ENCODE measurements at places on chromosomes 7 and 10.

DNA sequence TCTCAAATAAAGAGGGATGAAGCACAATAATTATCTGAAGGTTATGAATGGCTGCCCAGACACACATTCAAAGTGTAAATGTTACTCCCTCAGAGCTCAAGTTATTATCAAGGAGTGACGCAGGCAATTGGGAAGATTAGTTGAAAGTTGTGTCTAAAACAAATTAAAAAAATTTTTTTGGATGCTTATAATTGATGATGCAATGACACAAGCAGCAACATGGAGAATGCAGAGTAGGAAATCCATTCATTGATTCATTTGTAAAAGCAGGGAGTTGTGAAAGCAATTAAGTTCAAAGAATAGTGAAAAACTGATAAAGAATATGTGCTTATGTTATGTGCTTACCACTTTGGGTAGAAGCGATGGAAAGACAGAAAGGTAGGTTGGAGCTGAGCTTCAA lies 120.4 kb downstream of the CDK6 start:
- no peak for DNase-seq

GRCh38 chr10:71725998-71726579 lies 6.5 kb upstream of the C10orf105 start:
- DNase-seq: no peak

DNA sequence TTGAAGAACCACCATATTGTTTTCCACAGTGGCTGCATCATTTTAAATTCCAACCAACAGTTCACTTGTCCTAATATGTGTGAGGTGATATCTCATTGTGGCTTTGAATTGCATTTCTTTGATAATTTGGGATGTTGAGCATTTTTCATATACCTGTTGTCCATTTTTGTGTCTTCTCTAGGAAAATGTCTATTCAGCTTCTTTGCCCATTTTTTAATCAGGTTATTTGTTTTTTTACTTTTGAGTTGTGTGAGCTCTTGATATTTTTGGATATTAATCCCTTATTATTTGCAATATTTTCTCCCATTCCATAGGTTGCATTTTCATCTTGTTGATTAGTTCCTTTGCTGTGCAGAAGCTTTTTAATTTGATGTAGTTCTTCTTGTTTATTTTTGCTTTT lies 95.1 kb upstream of the CCDC71L start:
- DNase-seq: no peak

DNA sequence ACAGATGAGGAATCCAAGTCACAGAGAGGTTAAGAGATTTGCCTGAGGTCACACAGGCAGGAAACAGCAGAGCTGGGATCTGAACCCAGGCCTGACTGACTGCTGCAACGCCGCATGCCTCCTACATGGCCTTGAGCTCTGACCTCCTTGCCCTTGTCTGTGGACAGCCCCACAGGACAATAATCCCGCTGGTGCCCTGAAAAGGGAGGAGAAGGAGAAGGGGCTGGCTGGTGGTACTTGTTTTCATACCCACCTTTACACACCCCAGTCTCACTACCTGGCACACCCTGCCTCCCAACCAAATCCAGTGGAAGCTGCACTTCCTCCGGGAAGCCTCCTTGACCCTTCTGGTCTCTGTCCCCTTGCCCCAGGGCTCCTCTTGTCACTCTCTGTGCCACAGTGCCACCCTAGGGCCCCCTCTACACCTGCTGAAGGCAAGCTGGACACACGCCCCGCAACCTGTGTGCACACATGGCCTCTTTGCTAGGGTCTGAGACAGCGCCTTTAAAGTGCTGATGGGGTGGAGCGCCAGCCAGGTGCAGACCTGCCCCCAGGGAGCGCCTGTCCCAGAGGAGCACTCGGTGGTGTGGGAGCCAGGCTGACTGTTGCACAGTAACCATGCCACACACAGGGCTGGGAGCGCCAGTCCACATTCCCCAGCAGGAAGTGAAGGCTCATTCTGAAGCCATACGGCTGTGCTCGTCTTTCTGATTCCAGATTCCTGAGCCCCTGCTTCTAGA lies 38.6 kb downstream of the ZCCHC24 start:
- no peak for DNase-seq

- no peak for DNase-seq
These were observed 10.6 kb downstream of the SKIDA1 start for GRCh38 chr10:21514818-21515351.

- DNase-seq: no peak
These were observed 494.4 kb upstream of the SEMA3D start for GRCh38 chr7:85681241-85681640.

GRCh38 chr10:30151581-30152389 lies 92.4 kb upstream of the JCAD start:
- no peak for DNase-seq

- no peak for DNase-seq
These were observed 345.0 kb downstream of the SEMA3D start for GRCh38 chr7:84841809-84842208.

All from COLO829 (cell line).